ENCODE measurements at places on chromosomes 7 and 10.

DNA sequence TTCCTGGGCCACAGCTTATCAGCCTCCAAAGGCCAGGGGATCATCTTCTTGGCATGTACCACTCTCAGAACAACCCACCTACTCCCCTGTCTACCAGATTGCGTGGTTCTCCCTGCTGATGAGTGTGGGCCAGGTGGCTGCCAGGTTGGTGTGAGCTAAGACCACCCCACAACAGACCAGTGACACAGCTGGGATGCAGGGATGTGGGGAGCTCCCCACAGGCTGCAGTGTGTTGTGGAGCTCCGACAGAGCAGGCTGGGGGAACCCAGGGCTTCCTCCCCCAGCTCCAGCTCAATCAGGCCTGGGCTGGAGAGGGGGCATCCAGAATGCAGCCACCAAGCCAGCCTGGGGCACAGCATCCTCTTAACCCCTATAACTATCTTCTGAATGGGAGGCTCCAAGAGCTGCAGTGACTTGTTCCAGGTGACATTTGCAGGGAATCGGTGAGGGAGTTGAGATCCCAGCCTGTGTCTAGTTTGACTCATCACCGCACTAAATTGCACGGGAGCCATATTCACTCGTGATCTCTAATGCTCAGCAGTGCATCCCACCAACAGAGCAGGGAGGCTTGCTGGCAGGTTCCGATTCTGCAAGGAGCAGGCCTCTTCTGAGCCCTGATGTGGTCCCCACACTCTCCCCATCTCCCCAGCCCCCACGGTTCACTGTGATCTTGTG, 596 bp upstream of the GDF2 start:
- DNase-seq, result no peak

DNA sequence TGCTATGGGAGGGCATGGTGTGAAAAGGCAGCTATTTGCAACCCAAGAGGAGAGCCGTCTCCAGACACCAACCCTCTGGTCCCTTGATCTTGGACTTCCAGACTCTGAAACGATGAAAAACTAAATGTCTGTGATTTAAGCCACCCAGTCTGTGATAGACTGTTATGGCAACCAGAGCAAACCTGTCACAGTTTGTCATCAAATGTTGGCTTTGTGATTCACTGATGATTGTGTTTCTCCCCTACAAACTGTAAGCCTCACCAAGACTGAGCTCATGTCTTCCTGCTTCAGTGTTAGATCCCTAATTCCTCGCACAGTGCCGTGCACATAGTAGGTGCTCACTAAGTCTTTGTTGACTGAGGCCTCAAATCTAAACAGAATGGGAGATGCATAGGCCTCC, 224.6 kb upstream of the PITRM1 start:
- no peak for DNase-seq

- DNase-seq, result no peak
These were observed 50.5 kb downstream of the CPVL start for GRCh38 chr7:29095631-29096445.

DNA sequence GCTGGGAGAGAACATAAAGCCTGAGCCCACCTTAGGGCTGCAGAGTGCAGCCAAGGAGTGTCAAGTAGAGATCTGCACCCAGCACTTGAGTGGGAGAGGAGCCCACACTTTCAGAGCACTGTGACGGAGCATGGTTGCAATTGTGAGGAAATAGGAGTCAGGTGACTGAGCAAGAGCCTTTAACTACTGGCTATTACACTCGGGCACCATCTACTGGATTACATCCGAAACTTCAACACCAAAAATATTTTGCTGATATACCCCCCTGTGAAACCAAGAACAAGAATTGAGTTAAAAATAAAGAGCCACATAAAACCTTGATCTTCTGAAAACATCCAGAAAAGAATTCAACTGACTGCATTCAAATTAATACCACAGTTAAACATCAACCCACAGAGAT, 657.9 kb downstream of the NXPH1 start:
- DNase-seq, result no peak

- no peak for DNase-seq
These were observed 75.5 kb downstream of the COPG2 start for GRCh38 chr7:130593033-130593432.

GRCh38 chr7:30412782-30413504, 65.6 kb downstream of the NOD1 start:
- no peak for DNase-seq

DNA sequence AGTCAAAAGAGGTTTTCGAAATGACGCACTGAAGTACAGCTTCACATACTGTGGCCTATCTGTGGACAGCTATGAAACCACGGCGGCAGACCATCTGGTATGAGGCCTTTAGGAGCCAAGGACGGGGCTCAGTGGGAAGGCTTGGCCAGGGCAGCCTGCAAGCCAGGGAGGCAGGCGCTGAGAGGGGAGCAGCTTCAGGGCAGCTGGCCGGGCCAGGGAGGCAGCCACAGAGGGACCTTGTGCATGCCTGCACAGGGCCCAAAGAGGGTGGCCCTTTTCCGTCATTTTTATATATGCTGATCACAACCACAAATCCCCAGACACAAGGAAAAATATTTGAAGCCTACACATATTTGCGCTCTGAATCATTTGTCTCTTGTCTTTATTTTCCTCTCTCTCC, 13.5 kb downstream of the CALD1 start:
- no peak for DNase-seq

GRCh38 chr10:123205041-123205440, 50.8 kb downstream of the BUB3 start:
- no peak for DNase-seq

- no peak for DNase-seq
These were observed 191.8 kb downstream of the ZMYND11 start for GRCh38 chr10:326894-327635.

- no peak for DNase-seq
These were observed 83.0 kb downstream of the ABCB5 start for GRCh38 chr7:20698469-20698868.

DNA sequence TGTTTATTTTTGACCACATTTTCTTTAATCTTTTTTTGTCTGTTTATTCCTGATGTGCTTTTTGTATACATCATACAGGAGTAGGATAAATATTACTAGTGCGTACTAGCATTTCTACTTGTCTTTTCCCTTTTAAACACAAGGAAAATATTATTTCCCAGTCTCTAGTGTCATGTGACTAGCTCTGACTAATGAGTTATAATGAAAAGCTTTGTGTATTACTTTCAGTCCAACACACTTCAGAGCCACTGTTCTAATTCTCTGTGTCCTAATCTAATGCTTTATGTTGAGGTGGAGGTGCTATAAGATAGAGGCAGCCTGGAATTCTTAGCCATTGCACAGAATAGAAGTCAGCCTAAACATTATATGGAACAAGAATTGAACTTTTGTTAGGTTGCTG, 65.0 kb upstream of the RAB18 start:
- no peak for DNase-seq

DNA sequence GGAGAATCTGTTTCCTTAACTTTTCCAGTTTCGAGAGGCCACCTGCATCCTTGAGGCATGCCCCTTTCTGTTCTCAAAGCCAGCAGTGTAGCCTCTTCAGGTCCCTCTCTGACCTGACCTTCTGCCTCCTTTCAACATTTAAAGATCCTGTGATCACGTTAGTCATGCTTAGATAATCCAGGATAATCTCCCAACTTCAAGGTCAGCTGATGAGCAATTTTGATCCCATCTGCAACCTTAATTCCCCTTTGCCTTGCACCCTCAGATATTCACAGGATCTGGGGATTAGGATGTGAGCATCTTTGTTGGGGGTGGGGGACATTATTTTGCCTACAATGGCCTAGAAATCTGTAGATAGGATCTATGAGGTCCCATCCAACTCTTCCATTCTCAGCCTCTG, 8.0 kb downstream of the HKDC1 start:
- no peak for DNase-seq

- no peak for DNase-seq
These were observed 2.1 kb downstream of the AMZ1 start for GRCh38 chr7:2689951-2690705.

DNA sequence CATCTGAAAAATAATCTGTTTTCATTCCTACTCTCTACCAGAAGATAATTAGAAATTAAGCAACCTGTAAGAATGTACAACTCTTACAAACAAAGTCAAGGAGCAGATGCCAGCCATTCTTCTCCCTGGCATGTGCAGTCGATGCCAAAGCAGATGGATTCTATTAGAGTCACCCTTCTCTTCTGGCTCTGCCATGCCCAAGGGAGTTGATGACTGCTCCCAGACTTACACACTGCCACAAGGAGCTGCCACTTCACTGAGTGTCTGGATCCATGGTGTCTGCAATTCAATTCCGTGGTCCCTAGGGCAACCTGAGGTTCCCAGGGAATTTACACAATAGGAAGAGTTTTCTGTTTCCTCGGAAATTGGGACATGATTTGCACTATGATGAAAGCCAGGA, 89.1 kb upstream of the IFRD1 start:
- no peak for DNase-seq

- no peak for DNase-seq
These were observed 405.0 kb upstream of the LRRN3 start for GRCh38 chr7:110685899-110686298.

DNA sequence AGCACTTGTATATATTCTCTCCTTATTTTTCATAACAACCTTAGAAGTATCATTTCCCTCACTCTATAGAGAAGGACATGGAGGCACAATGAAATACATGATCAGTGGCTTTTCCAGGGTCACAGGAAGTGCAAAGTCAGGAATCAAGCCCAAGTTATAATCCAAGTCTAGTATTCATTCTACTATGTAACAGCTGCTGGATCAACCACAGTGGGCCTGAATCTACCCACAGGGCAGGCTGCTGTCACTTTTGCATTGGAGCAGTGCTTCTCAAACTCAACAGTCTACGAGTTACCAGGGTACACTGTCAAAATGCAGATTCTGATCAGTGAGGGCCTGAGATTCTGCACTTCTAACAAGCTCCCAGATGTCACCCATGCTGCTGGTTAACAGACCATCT, 18.3 kb downstream of the ZDHHC16 start:
- DNase-seq, result no peak

DNA sequence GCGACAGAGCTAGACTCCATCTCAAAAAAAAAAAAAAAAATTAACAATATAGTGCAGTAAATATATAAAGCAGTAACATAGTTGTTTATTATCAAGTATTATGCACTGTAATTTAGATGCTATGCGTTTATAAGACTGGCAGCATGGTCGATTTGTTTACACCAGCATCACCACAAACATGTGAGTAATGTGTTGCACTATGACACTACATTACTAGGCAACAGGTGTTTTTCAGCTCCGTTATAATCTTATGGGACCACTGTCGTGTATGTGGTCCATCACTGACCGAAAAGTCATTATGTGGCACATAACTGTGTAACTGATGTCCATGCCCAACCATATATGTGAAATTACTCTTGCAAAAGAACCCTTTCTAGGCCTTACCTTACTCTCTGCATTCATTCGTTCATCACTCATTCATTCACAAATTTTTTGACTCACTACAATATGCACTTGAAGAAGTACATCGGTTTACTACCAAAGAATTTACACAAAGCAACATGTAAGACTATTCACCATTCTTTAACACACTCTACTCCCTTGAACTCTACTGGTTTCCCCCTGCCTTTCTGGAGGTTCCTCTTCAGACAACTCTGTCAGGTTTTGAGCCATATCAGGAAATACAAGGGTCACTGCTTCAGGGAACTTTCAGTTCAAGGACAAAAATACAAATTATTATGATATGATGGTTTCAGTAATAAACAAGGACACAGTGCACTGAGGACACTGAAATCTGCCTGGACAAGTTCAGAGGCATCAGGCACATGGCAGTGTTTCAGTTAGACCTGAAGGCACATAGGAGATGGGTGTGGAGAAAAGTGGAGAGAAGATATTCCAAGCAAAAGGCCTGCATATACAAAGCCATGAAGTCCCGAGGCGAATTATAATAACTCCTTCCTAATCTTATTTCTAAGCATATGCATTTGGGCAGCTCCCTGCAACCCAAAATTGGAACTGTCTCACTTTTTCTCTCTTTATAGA, 17.4 kb downstream of the ITGB1 start:
- DNase-seq, result no peak

DNA sequence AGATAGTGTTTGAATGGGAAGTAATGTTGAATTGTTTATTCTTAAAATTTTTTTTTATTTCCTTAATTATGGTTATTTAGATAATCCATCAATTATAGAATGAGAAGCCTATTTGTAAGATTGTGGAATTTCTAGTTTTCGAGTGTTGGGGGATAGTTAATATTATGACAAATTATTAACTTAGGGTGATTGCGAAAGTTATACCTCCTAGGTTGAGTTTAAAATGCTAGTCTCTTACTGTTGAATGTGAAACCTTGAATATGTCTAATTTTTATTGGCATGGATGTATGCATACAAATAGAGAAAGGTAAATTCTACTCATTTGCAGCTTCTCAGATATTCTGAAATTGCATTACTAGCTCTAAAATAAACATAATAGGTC, 43.2 kb downstream of the BICC1 start:
- no peak for DNase-seq
